ENCODE measurements at places on chromosomes 1 and 21. TPM values are rescaled to one million over a fixed set of nuclear protein-coding genes. Genes with fewer than 3 reads are reported as not detected.

SLC41A1 gene
- 23.6 TPM for polyA plus RNA-seq

S100A2 gene
- polyA plus RNA-seq, result 3.9 TPM

- no peaks in the 10 kb centered on the region for H3K27me3 ChIP-seq
- no peak overlapping the region for H3K27ac ChIP-seq
- H3K36me3 ChIP-seq, result no peaks in the 10 kb centered on the region
- peaks cover 8% of the 10 kb centered on the region for H3K4me1 ChIP-seq
These were observed 18.0 kb upstream of the ZNF678 start for GRCh38 chr1:227545361-227545760.

DNA sequence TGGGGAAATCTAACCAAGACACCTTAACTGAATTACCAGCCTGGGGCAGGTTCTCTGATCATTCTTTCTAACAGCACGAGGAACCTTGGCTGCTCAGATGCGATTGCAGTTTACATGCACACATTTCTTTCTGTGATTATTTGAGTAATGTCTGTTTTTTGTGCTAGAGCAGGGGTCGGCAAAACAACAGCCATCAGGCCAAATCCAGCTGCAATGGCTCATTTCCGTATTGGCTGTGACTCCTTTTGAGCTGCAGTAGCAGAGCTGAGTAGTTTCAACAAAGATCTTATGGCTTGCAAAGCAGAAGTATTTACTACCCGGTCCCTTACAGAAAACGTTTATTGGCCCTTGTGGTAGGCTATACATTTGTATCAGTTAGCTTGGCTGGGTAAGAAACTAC is 37.1 kb downstream of the ZBTB18 start:
- H3K27ac ChIP-seq, result no peak overlapping the region
- H3K4me1 ChIP-seq, result no peaks in the 10 kb centered on the region
- H3K27me3 ChIP-seq, result peaks cover 5% of the 10 kb centered on the region
- H3K4me3 ChIP-seq, result no peak overlapping the region
- H3K36me3 ChIP-seq, result no peaks in the 10 kb centered on the region

- no peaks in the 10 kb centered on the region for H3K36me3 ChIP-seq
- no peak for DNase-seq
- H3K27ac ChIP-seq, result peak overlapping the region; percentile 55
- peak overlapping the region; percentile 73 for H3K4me3 ChIP-seq
- H3K4me1 ChIP-seq, result peaks cover 14% of the 10 kb centered on the region
- no peaks in the 10 kb centered on the region for H3K27me3 ChIP-seq
These were observed 840 bp upstream of the HEATR1 start for GRCh38 chr1:236604905-236605806.

GRCh38 chr1:226009650-226010044 is 10.5 kb upstream of the SDE2 start:
- H3K4me3 ChIP-seq, result no peak overlapping the region
- H3K27me3 ChIP-seq, result peaks cover 8% of the 10 kb centered on the region

- H3K27ac ChIP-seq, result no peak overlapping the region
- H3K4me1 ChIP-seq, result no peaks in the 10 kb centered on the region
- no peak for DNase-seq
- no peaks in the 10 kb centered on the region for H3K36me3 ChIP-seq
These were observed 531.5 kb upstream of the USP24 start for GRCh38 chr1:55746710-55747109.

GRCh38 chr1:227760377-227760776 is 25.1 kb downstream of the SNAP47 start:
- no peaks in the 10 kb centered on the region for H3K27me3 ChIP-seq
- DNase-seq, result no peak
- no peak overlapping the region for H3K4me3 ChIP-seq
- peaks cover 20% of the 10 kb centered on the region for H3K36me3 ChIP-seq
- H3K27ac ChIP-seq, result no peak overlapping the region

Data from endothelial cell of umbilical vein (primary cell).